GM12864 (cell line): ENCODE measurements at places on chromosomes 6 and 20.

- DNase-seq = no peak
Measured at GRCh38 chr20:33681728-33682353, 4.3 kb downstream of the E2F1 start.

- DNase-seq = no peak
Measured at GRCh38 chr6:43196337-43196736, 14.3 kb downstream of the CUL9 start.

GRCh38 chr20:21809961-21810523 is 104.6 kb downstream of the PAX1 start:
- DNase-seq = no peak

- DNase-seq = no peak
Measured at GRCh38 chr6:136654086-136654485, 103.9 kb upstream of the MAP7 start.
